ENCODE measurements at places on chromosomes 5 and 9.
A peak's percentile ranks its signal among the peaks of the same experiment; 100 is the strongest.

DNA sequence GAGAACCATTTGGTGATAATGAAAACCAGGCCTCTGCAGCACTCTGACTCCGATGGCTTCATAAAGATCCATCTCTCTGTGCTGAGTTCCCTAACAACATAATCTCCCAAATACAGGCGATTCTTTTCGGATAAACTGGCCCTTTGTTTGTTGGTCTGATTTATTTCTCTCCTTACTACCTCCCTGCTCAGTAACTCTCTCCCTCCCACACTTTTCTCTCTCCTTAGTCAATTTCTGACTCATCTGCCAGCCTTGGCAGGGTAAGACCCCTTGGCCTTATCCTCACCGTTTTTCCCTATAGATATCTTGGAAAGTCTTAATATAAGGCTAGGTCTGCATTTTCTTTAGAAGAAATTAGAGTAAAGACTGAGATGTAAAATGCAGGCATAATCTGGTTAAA lies 128.7 kb downstream of the BRINP1 start:
- DNase-seq = no peak

DNA sequence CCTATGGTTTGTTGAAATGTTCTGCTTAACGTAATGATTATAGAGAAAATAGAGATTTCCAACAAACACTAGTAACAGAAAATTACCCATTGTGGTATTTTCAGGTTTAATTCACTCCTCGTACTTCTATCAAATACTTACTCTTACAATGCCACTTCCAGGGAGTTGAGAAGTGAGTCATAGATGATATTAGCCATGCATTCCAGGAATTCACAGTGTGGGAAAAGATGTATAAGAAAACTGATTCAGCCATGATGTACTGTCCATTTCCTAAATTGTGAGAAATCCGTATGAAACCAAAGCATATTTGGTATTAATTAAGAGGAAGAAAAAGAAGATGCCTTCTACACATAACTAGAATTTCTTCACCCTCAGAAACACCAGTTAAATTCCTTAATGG lies 1854.6 kb upstream of the WWC1 start:
- DNase-seq = no peak

DNA sequence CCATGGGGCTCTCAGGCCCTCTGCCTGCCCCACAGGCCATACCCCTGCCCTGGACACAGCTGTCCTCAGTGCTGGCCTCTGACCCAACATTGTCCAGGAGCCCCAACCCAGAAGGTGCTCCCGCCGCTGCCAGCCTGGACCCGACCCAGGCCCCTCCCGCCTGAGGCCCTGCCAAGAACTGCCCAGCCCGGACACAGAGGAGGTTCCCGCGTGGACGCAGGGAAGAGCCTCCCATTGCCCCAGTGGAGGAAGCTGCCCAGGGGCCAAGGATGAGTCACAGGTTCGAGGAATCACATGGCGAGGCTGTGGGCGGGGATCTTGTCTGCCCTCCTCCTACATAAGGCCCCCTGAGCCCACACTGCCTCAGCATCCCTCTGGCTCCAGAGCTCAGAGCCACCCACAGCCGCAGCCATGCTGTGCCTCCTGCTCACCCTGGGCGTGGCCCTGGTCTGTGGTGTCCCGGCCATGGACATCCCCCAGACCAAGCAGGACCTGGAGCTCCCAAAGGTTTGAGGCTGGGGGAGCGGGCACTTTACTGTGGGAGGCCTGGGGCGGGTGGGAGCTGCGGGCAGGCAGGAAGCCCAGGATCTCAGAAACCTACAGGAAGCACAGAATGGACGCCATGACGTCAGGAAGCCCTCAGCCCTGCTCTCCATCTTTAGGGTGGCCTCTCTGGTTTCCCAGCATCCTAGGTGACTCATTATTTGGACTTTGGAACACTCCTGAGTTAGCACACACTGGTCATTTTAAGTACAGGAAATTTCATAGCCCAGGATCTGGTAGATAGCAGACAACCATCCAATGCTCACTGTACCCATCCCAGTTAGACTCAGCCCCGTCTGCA lies at the start of gene PAEP:
Gene PAEP, plus strand, starts transcription at position 366 of the 844 bp plus-strand sequence.
- no peak for DNase-seq

- no peak for DNase-seq
These were observed 11.1 kb downstream of the GLDC start for GRCh38 chr9:6634444-6634843.

DNA sequence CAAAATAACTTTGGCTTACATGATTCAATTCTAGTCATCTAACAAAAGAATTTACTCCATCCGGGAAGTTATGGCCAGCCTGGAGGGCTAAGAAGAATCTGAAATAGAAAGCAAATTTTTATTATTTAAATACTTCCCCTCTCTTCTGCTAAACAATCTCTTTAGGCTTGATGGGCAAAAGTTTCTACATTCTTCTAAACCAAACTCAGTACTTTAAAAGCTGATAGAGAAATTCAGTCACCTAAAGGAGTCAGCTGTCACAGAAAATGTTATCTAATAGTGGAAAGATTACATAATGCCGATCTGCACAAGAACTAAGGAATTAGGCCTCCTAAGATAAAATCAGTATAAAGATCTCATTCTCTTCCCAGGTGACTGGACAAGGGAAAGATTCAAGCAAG lies 32.4 kb downstream of the GNAQ start:
- no peak for DNase-seq

DNA sequence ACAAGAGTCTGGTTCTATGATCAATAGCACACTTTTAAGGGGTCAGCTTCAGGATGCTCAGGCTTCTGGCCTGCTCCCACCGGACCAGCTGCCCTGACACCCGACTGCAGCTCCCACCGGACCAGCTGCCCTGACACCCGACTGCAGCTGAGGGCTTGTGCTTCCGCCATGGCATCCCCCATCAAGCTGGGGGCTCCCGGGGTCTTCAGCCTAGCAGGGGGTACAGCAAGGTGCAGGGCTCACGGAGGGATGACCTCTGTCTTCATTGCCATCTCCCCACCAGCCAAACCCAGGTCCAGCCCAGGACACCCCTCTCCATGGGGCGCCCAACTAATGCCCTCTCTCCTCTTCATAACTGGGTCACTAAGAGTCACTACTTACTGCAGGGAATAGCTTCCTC lies 1.9 kb downstream of the FLT4 start:
- DNase-seq = no peak

DNA sequence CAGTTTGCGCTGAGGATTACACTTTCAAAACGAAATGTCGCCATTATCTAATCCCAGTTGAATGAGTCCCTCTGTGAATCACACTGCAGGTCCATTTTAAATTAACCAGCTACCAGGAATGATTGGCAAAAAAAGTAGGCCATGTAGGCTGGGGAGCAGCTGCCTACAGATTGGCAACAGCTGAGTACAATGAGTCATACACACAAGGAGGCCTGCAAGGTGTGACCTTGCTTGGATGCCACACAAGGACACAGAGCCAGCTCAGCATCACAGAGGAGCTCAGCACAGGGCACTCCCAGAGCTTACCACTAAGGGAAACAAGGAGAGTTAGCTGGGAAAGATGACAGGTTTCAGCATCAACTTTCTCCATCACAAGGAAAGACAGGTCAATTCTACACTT lies 12.9 kb downstream of the HAVCR1 start:
- DNase-seq = no peak

DNA sequence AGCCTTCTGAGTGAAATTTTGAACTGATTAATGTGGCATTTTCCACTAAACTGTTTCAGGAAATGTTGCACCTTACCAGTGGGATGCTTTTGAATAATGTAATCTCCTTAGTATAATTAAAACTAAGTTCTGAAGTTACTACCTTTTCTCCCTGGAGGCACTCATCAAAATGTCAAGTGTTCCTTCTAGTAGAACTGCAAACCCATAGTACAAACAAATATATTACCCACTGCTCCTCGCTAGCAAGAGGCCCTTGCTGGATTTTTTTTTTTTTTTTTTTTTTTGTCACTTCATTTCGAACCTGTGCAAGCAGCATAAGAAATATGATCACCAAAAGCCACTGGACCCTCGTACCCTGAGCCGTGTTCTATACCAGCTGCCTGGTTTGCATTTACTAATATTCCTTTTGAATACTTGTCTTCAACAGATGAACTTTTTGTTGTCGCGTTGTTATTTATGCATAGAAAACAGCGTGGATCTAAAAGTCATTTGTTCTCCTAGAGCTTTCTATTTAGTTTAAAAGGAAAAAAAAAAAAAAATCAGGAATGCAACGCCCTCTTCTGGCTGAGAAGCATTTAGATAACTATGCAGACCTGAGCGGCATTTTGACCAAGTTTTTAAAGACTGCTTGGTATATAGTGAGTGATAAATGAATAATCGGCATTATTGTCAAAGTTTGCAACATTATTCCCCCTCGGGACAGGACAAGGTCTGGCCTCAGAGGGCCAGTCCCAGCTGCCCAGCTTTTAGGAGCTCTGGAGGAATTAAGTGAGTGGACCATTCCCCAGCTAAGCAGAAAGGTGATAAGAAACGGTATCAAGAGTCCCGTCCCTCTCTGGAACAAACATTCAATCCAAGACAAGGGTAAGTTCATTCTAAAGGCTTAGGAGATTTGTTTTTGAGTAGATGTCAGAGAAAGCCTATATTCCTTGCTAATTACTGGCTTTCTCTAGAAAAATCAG lies 162.5 kb upstream of the KIF2A start:
- DNase-seq = peak; percentile 8

GRCh38 chr9:29312327-29312726 lies 1739.0 kb upstream of the C9orf72 start:
- no peak for DNase-seq

- DNase-seq = no peak
These were observed 38.3 kb upstream of the SMU1 start for GRCh38 chr9:33114746-33115145.

DNA sequence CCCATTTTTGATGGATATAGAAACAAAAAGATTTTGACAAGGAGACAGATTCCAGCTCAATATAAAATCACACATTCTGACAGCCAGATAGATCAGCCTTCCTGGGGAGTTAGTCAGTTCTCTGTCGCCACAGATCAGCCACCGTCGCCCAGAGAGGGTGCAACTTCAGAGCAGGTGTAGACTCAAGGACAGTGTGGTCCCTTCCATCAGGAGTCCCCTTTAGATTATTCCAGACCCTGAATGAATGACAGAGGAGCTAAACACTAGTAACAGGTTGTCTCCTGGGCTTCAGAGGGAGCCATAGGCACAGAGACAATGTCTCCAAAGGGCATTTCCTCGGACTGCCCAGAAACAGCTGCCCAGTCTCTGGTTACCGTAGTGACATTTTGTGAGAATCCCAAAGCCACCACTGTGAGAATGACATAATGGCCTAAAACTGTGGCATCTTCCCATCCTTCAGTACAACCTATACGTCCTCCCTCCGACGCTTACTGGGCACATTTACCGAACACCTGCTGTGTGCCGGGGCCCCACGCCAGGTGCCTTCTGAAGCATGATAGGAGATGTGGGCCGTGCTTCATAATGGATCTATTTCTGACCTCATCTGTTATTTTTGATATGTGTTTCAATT lies 47.4 kb upstream of the SLC2A8 start:
- DNase-seq = no peak

DNA sequence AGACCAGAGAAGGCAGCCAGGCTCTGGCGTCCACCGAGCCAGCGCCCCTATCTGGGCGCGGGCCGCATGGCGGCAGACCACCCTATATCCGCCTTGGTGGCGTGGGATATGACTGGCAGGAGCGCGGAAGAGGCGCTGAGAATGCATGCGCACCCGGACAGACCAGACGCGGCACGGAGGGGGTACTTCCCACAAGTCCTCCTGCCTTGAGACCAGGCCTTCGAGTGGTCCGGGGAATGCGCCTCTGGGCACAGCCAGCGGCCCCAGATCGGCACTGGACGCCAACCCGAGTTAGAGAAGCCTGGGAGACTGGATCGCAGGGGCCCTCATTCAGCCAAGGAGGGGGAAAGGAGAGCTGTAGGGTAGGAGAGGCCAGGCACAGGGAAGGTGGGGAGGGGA lies 2.5 kb upstream of the LMX1B start:
- no peak for DNase-seq

DNA sequence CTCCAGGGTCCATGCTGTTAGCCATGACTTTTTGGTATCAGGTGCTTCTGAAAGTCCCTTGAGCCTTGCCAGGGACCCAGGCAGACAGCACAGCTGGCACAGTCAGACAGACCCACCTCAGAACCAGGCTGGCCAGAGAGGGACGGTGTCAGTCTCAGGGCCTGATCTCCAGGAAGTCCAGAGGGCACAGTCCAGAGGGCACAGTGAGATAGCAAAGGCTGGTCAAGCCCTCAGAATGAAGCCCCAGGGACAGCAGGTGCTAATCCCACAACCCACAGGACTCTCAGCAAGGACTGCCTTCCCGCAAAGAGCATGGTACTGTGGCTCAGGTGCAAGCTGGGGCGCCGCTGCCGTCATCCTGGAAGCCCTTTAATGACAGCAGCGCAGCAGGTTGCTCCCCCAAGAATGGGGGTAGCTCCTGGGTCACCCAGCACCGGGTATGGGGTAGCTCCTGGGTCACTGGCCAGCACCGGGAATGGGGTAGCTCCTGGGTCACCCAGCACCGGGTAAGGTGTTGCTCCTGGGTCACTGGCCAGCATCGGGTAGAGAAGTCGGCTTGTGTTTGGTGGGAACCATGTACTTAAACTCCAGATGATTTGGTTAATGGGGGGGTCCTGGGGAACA lies 105.6 kb upstream of the PHYKPL start:
- no peak for DNase-seq

GRCh38 chr9:135827866-135828580 lies 79.3 kb downstream of the CAMSAP1 start:
- no peak for DNase-seq

- DNase-seq = no peak
These were observed 158.8 kb downstream of the CNTLN start for GRCh38 chr9:17293685-17294084.

DNA sequence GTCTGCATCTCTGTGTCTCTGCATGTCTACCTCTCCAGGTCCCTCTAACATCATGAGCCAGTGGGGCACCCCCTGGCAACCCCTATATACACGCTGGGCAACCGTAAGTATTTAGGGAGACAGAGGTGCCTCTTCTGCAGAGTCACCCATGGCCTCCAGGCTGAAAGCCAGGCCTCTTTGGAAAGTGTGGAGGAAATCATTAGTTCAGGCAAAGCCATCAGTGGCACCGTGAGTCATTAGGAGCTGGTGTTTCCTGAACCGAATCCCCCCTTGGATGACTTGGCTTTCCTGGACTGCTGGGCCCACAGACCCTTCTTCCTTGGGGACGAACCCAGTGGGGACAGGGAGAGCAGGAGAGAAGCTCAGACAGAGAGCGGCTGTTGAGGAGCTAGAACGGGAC lies 174.8 kb downstream of the OLFM1 start:
- DNase-seq = no peak

GRCh38 chr5:151202381-151203139 lies 21.3 kb downstream of the CCDC69 start:
- DNase-seq = no peak

DNA sequence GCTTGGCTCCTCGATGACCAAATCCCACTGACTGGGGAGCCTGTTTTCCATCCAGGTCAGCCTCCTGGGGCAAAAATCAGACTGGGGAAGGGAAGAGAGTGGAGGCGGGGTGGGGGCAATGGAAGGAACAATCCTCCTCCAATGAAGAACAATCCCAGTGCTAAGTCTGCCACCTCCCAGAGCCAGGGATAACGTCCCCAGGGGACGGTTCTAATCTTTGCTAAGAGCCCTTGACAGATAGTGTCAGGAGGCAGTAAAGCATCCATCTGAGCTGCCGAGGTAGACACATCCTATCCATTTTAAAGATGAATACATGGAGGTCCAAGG lies 298.5 kb upstream of the MSX2 start:
- no peak for DNase-seq
